LHCN-M2 (cell line): ENCODE measurements at places on chromosomes 4 and X.

GRCh38 chrX:130909469-130910136, 6.6 kb upstream of the ENOX2 start:
- no peak for DNase-seq

- no peak for DNase-seq
These were observed 432.8 kb upstream of the LCORL start for GRCh38 chr4:18454349-18454748.

GRCh38 chr4:52106191-52106590, 55.1 kb downstream of the SPATA18 start:
- no peak for DNase-seq

- no peak for DNase-seq
These were observed 1316.9 kb upstream of the TENM3 start for GRCh38 chr4:180926277-180926676.

- no peak for DNase-seq
These were observed 30.5 kb downstream of the RHOH start for GRCh38 chr4:40227284-40227683.

GRCh38 chr4:26263165-26263564, 57.6 kb upstream of the RBPJ start:
- DNase-seq, result no peak

DNA sequence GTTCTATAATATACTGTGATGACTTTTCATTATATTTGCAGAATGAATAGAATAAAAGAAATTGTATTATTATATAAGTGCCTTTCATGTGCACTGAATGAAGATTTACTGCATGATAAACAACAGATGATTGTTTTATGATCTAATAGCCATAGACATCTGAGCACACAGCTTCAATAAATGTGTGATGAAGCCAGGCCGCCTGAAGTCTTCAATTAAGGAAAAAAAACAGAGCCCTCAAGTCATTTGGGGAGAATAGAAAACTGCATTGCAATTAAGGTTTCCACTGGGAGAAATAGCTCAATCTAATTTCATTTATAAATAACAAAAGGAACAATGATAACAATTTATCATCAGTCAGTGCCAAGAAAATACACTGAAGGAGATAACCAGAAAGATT, 955.2 kb downstream of the FSTL5 start:
- no peak for DNase-seq

GRCh38 chr4:77040854-77041725, 34.7 kb downstream of the CCNI start:
- DNase-seq, result no peak

- DNase-seq, result no peak
These were observed 78.4 kb downstream of the PLS3 start for GRCh38 chrX:115639334-115639880.

DNA sequence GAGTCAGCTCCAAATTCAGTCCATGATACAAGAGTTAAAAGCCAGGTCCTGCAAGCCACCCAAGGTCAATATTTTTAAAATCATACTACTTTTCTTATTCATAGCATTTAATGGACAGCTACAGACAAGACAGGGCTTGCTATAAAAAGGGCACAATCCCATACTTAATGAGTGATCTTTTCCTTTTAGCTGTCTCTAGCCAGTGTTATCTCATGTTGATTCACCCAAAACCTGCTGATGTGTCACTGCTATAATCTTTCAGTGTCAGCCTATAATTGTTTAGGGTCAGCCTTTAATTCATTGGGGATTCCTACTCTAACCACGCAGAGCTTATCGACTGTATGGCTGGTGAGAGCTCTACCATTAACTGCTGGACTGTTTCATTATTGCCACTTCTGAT, 51.2 kb upstream of the HCCS start:
- peak; percentile 66 for DNase-seq

- no peak for DNase-seq
These were observed 359.6 kb downstream of the HS3ST1 start for GRCh38 chr4:11069083-11069482.

DNA sequence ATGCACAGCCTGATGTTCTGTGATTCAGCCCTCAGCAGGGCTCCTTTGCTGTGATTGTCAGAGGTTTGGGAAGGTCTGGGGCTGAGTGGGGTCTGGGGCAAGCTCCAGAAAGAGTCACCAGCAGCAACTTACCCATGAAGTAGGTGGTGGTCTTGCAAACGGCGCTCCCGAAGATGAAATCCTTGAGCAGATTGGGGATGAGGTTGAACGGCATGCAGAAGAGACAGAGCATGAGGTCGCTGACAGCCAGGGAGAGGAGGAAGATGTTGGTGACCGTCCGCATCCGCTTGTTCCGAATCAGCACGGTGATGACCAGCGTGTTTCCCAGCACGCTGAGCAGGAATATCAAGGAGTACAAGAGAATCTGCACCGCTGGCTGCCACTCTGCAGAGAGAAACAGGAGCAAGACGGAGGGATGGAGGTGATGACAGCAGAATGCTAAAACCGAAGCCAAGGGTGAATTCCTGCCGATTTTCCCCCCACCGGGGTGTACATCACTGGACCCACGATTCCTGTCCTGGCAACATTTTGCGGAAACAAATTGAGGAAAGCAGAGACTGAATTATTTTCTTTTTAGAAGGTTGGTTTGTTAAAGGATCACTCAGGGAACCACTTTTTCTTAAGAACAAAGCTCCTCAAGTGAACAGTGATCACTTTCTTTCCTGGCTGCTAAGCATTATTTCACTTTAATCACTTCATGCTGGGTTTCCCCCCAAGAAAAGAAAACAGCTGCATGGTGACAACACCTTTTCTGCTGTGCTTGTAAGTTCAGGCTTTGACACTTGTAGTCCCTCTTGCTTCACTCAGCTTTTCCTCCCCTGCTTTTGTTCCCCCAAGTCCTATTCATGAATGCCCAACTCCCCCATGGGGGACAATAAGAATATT, 941 bp downstream of the CCKAR start:
- no peak for DNase-seq

- no peak for DNase-seq
These were observed 100.1 kb upstream of the VCX3B start for GRCh38 chrX:8364369-8365141.

DNA sequence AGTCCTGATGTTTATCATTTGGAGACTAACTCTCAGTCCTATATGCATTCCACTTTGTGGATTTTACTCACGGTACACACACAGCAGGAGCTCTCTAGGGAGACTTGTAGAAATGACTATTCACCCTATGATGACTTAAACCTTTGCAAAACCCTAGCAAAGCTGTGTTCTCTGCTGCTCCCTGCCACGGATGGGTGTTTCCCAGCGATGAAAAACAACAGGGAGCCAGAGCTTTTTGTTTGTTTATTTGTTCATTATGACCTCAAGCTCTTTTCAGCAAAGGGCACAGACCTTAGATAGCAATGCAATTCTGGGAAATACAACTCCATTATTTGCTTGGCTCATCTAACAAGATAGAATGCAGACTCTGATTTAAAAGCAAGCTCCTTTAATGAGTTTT, 156.6 kb downstream of the GRIA3 start:
- peak; percentile 31 for DNase-seq

DNA sequence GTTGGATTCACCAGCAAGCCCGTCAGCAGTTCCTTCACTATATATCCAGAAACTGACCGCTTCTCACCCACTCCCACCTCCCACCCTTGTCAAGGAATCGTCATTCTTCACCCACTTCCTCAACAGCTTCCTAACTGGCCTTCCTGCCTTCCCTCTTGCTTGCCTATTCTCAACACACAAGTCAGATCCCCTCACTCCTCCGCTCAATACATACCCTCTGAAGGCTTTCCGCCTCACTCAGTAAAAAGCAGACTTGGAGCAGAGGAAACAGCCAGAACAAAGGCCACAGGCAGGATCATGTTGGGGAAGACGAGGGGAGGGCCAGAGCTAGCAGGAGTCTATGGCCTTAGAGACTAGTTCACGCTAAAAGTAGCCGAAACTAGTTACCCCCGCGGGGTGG, 23.7 kb downstream of the RWDD4 start:
- DNase-seq, result no peak

DNA sequence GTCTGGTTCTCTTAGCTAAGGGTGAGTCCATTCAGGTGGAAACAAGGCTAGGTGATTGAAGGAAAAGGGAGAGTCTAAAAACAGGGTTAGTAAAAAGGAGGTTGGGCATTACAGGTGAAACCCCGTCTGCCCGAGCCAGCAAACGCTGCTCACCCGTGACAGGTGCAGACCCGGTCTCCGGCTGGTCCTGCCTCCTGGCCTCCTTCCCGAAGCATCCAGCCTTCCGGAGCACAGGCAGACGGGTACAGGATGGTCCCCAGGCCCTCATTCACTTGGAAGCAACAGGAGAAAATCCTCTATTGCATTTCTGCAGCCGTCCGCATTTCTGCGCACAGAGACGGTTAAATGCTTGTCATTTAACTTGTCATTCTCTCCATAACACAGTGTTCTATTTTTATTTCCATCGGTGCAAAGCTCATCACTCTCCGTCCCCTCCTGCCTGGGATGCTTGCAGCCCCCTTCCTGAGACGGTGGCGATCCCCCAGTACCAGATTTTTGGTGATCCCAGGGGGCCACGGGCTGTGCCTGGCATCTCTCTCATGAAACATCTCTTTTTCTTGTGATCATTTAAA, 90.8 kb upstream of the PPP2R3B start:
- no peak for DNase-seq

GRCh38 chr4:88584471-88584900, 7.8 kb upstream of the HERC3 start:
- DNase-seq, result no peak

GRCh38 chr4:130368668-130369067, 1272.7 kb downstream of the C4orf33 start:
- DNase-seq, result no peak

GRCh38 chr4:20194123-20195013, 57.3 kb upstream of the SLIT2 start:
- peak; percentile 29 for DNase-seq

DNA sequence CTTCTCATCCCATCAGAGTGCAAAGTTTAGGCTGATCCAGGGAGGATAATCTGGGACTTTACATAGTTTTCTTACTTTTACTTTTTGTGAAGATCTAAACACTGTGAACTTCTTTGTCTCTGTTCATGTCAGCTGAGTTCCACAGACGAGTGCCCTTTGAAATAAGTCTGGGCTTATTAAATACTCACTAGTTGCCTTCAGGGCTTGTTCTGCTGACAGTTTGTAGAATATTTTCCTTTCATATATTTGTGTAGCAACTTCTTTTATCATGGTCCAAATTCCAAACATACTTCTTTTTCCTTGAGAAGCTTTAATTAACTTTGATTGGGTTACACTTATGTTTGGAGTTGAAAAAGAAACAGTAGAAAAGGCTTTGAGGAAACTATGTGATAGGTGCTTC, 109.6 kb downstream of the SH2D1A start:
- DNase-seq, result no peak

GRCh38 chrX:111123606-111124179, 27.7 kb downstream of the PAK3 start:
- DNase-seq, result no peak

- no peak for DNase-seq
These were observed 42.6 kb upstream of the HOPX start for GRCh38 chr4:56723659-56724230.

DNA sequence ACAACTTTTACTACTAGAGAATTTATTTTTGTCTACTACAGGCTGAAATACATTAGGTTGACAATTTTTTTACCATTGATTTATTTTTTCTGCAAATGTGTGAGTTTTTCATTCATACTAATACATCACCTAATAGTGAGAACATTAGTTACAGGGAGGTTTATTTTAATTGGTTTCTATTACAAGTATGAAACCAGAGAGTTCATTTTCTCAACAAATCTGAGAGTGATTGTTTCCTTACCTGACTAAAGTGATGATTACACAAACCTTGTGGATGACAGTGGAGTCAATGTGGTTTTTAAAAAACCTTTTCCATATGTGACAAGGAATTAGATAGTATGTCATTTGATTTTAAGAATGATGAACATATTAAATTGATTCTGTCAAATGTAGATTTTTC, 227.4 kb downstream of the PALLD start:
- no peak for DNase-seq

GRCh38 chrX:120380699-120381098, 18.8 kb downstream of the ATP1B4 start:
- no peak for DNase-seq

DNA sequence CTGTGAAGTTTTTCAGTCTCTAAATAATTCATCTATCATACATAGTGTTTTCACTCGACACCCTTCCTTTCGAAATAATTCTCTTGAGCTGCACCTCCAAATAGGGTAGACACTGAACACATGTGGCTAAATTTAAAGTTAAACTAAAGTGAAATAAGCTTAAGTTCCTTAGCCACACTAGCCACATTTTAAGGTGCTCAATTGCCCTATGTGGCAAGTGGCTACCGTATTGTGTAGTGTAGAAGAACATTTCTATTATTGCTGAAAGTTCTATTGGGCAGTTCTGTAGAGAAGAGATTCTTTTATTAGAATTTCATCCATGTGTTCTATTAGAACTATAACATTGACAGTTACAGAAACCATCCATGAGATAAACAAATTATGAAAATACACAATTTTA, 107.0 kb upstream of the CTSO start:
- DNase-seq, result no peak

DNA sequence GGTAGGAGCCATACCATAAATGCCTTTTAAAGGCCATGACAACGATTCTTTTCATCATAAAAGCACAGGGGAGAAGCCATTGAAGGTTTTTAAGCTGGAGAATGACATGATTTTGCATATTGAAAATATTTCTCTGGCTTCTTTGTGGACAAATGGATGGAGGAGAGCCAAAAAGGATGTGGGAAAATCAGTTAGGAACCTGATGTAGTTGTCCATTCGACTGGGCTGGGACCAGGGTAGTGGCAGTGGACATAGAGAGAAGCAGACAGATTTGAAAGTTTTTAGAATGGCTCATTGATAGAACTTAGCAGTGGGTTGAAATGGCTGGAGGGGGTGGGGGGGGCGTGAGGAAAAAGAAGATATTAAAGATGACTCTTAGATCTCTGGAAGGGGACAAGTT, 19.7 kb upstream of the MSN start:
- no peak for DNase-seq

GRCh38 chr4:172707622-172708021, 461.0 kb upstream of the GALNT7 start:
- no peak for DNase-seq

- DNase-seq, result no peak
These were observed 65.5 kb upstream of the TRIM2 start for GRCh38 chr4:153138736-153139135.

GRCh38 chr4:69907151-69907550, 23.7 kb upstream of the CSN1S1 start:
- no peak for DNase-seq

DNA sequence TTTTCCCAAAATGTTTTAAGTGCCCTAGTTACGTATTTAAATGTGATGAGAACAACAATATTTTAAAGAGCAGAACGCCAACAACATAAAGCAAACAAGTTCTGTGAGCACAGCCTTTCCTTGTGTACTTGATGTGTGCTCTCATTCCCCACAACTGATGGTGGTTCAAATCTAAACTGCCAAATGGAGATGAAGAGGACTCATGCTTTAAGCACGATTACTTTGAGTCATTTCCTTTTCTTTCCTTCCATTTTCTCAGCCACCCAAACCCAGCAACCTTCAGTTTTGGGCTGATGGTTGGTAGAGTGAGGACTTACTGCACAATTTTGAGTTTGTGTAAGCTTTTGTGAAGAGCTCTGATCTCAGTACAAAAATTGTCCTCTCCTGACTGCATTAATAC, 1.7 kb downstream of the NSD2 start:
- peak; percentile 76 for DNase-seq

- no peak for DNase-seq
These were observed 13.8 kb upstream of the CDKL2 start for GRCh38 chr4:75644095-75644494.
